ENCODE measurements at places on chromosomes 5 and 9.
A peak's percentile ranks its signal among the peaks of the same experiment; 100 is the strongest.

GRCh38 chr9:32463500-32464293 is 62.3 kb downstream of the RIGI start:
- no peak for DNase-seq

GRCh38 chr5:112388074-112388473 is 31.0 kb downstream of the EPB41L4A start:
- DNase-seq = no peak

GRCh38 chr5:128706269-128706668 is 168.2 kb upstream of the FBN2 start:
- DNase-seq = no peak

DNA sequence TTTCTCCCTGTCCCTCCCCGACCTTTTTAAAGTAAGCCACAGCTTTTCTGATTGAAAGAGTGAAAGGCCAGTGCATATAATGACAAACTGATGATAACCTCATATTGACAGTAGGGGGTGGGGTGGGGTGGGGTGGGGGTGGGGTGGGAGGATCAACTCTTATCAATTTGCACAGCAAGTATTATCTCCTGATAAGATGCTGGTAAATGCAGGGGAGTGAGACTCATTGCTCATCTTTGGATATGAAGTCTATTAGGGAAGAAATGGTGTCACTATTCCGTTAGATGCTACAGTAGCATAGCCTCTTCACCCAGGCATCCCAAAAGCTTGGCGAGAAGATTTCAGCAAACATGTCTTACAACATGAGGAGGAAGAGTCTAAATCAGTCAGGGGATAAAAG is 38.9 kb upstream of the HMGCS1 start:
- no peak for DNase-seq

DNA sequence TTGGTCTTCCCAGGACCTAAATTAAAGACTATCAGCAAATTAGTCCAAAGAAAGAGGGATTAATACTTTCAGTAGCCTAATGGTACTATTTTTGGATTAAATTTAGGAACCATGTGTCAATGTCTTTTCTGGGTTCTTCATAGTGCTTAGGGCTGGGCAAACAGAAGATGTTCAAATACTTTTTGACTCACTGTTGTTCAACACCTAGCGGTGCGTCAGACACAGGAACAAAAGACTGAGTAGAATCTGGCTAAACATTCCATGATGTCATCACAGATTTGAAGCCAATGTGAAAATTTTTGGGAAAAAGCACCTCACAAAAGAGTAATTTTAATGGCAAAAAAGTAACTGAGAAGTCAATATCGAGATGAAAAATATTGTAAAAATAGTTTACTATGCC is 544.4 kb downstream of the EFNA5 start:
- DNase-seq = no peak

DNA sequence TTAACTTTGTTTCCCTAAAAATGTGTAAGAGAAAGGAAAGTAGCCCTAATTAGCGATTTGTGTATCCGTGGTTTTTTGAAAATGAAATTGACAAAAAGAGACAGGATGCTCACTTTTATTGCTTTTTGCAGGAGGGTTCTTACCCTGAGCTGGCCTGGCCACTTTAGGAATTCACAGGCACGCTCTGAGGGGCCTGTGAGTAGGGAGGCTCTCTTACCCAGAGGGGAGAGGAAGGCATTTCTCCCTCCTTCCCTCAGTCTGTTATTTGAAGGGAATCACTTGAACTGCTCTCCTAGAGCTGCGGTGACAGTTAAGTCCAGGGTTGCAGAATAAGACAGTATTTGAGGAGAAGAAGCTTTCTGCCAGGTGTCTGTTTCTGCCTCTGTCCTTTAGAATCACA is 16.7 kb downstream of the PIK3R1 start:
- DNase-seq = no peak

- no peak for DNase-seq
Observed at GRCh38 chr9:125141251-125141650, 2.1 kb downstream of the SCAI start.

DNA sequence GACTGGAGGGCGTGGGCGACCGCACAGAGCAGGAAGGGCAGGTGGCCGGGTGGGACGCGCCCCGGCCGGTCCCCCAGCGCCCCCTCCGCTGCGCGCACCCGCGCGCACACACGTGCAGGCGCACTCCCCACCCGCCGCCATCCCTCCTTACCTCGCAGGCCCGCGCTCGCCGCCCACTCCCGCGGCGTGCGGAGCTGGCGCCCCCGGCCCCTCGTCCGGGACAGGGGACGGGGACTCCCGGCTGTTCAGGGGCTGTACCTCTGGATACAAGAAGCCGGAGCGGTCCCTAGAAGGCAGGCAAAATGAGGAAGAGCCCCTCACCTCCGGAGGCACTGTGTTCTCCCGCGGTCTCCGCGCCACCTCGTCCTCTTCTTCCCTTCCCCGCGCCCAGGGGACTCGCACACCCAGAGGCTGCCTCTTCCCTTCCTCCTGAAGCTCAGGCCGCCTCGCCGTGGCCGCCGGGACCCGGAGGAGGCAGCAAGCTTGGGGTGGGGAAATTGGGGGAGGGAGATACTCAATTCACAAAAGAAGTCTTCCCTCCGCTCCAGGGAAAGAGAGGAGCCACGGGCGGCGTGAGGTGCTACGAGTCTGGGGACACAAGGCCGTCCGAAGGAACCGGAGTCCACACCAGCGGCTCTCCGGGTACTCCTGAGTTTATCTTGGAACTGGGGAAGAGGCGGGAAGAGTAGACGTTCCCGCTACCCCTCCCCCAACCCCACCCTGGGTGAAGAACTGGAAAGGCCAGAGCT is 1.4 kb upstream of the GABRB2 start:
- peak; percentile 16 for DNase-seq

DNA sequence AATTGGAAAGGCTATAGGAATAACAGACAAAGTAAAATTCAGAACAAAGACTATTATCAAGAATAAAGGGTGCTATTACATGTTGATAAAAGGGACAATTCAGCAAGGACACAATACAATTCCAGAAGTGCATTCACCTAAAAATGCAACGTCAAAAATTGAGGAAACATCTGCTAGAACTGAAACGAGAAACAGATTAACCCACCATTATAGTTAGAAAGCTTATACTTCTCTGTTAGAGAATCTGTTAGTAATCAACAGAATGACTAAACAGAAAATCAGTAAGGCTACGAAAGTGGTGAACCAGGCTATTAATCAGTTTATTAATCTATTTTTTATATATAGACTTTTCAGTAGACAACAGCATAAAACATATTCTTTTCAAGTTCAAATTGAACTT is 14.8 kb downstream of the FCN1 start:
- DNase-seq = no peak

DNA sequence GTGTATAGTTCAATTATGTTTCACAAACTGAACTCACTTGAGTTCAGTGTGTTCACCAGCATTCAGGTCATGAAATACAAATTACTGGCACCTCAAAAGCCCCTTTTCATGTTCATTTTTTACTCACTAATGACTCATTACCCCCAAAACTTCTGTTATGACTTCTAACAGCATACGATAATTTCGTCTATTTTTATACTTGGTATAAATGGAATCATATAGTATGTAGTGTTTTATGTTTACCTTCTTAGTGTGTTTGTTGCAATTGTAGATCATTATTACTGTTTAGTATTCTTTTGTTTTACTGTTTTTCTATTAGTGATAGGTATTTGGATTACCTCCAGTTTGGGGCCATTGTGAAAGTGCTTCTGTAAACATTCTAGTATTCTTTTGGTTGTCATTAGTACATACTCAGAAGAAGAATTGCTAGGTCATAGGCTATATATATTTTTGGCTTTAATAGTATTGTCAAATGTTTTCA is 33.4 kb downstream of the DDX4 start:
- no peak for DNase-seq

DNA sequence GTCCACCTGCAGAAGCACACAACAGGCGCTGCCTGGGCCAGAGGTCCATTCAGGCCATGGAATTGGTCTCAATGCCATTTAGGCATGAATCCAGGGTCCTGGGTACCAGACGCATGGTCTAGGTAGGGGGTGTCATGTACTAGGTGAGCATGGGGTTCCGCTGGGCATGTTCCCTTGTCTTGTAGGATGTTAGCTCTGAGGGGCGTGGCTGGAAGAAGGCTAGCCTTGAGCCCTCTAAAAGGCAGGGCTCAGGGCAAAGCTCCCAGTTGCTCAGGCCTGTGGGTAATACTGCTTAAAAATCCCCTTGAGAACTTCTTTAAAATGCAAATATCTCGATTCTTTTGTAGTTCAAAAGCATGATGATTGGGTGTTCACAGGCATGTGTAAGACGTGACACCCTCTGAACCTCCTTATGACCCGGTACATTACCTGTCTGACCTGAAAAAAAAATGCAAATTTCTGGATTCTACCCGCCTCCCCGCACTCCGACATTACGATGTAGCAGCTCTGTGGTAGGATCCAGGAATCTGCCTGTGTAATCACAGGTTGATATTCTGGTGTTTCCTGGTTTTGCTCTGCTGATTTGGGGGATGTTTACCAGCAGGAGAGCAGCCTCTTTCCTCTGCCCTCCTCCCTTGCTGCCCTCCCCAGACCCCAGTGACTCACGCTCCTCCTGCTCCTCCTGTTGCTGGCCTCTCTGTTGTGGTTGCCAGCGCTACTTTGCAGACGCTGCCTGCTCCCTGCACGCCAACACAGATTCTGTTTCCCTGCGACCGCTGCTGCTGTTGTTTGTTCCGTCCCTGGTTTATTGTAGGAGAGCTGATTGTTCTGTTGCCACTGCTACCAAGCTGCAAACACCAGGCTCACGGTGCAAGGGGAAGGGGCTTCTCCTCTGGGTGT is 5.7 kb downstream of the TMC1 start:
- no peak for DNase-seq

- no peak for DNase-seq
Observed at GRCh38 chr9:131277287-131277909, 1.1 kb upstream of the FAM78A start.

Measured in D721Med (cell line).